ENCODE measurements at places on chromosomes 3 and 15.

- DNase-seq: no peak
Measured at GRCh38 chr3:150746791-150747590, 16.0 kb downstream of the SIAH2 start.

DNA sequence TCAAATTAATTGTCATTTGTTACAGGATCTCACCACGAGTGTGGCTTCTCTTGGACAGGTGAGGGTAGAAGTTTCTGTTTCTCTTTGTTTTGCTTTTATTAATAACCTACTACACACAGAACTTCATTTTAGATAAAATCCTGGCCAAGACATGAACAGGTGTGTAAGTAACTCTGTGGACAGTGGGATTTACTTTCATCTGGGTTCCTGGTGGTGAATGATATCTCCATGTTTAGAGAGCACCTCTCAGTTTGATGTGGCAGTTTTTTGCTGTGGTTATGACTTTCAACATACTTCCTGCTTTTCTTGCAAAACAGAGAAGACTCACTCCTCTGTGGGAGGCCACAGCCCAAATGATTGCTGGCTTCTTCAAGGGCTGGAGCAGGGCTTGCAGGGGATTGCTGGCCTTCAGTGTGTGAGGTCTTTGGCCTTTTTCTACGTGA, 71.1 kb upstream of the XCR1 start:
- DNase-seq: no peak

- no peak for DNase-seq
Measured at GRCh38 chr15:59105854-59106253, 908 bp downstream of the CCNB2 start.

GRCh38 chr15:92100751-92101150, 247.2 kb downstream of the SLCO3A1 start:
- DNase-seq: no peak

GRCh38 chr3:43894176-43895049, 203.7 kb downstream of the ABHD5 start:
- DNase-seq: peak; percentile 86

DNA sequence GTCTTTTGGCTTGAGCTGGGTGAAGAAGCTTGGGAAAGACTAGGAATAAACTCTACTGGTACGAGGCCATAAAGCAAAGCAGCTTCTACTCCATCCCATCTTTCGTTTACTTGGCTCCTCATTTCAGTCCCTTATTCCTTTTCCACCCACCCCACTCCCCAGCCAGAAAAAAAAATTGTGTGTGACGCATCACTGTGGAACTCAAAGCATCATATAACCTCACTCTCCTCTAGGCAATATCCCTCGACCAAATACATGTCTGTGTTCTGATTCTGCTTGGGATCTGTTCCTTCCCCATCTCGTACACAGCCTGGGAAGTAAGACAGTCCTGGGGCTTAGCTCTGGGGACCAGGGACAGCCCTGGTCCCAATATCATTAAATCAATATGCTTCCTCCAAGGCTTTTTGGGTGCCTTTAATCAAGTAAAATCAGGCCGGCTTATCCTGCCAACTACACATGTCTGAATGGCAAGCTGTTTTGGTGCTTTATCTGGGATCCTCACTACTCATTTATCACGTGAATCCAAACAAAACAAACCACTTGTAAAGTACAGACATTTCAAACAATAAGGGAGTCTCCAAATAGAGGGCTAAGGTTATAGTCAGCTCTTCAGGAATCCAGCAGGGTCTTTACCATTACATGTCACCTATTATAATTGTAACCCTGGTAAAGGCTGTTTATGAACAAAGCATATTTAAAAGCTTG, 74.9 kb upstream of the ZBED2 start:
- no peak for DNase-seq

- DNase-seq: no peak
Measured at GRCh38 chr15:101018016-101018415, 98.9 kb downstream of the LRRK1 start.

- DNase-seq: peak; percentile 94
Measured at GRCh38 chr3:52068055-52068571, 11.7 kb upstream of the DUSP7 start.

DNA sequence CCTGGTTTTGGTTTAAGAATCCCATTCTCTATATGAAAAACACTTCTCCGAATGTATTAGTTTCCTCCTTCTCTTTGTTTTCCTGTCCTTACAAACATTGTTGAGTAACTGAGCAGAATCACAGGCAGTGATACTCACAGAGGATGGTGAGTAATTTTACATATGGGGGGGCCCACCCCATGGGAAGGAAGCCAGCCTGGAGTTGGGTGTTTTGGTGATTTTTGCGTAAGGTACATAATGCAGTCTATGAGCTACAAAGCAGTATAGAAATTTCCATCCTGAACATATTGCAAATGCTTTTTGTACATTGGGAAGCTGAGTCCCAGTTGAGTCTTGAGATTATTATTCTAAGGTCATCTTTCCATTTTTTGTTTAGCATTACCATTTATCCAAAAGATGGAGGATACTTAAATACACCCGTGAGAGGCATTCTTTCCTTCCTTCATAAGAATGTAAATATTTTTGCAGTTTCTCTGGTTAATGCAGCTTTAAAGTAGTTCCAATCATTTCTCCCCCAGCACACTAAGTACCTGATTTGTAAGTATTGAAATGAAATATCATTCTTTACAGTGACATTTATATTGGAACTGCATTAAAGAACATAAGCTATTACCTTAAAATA, 476.8 kb downstream of the AGBL1 start:
- DNase-seq: peak; percentile 58

DNA sequence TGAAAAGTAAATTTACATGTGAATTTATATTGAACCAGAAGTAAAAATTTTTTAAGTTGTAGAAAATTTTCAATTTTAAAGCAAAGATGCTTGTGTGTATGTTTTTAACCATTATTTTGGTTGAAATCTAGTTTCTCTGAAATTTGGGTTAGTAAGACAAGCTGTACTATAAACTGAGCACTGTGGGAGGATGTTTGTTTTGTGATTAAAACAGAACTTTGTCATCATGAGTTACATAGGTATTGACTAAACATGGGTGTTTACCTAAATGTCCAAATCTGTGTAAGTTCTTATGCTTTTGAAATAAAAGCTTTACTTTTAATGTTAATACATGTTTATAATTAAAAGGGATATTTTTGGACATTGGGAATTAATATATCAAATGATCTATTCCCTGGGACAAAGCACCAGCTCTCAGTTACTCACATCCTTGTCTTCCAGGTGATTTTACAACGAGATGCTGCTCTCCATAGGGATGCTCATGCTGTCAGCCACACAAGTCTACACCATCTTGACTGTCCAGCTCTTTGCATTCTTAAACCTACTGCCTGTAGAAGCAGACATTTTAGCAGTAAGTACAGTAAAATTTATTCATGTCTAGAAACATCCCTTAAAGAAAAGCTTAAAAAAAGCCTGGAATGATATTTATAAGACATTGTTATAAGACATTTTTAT, 32.7 kb downstream of the RNF13 start:
- DNase-seq: no peak

DNA sequence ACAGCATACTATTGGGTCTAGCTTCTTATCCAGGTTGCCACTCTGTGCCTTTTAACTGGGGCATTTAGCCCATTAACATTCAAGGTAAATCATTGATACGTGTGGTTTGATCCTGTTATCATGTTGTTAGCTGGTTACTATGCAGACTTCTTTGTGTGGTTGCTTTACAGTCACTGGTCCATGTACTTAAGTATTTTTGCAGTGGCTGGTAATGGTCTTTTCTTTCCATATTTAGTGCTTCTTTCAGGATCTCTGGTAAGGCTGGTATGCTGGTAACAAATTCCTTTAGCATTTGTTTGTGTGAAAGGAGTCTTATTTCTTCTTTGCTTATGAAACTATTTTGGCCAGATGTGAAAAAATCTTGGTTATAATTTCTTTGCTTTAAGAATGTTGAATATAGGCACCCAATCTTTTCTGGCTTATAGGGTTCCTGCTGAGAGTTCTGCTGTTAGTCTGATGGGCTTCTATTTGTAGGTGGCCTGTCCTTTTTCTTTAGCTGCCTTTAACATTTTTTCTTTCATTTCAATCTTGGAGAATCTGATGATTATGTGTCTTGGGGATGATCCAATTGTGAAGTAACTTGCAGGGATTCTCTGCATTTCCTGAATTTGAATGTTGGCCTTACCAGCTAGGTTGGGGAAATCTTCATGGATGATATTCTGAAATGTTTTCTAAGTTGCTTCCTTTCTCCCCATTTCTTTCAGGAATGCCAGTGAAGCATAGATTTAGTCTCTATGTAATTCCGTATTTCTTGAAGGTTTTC, 39.3 kb downstream of the CCR1 start:
- no peak for DNase-seq

DNA sequence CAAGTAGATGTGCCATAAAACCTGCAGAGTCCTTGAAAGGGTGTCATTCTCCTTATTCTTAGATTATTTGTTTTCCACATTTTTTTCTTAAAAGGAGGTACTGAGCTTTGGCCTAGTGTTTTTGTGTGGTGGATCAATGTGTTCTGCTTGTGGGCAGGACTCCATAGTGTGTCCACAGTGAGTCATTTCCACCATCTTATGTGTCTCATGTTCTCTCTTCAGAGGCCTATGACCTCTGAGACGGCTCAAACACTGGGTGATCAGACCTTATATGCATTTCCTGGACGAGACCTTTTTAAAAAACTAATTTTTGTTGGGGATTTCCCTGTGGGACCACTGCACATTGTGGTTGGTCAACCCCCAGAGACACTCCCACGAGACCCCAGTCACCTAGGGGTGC, 93.4 kb downstream of the CHCHD4 start:
- no peak for DNase-seq

DNA sequence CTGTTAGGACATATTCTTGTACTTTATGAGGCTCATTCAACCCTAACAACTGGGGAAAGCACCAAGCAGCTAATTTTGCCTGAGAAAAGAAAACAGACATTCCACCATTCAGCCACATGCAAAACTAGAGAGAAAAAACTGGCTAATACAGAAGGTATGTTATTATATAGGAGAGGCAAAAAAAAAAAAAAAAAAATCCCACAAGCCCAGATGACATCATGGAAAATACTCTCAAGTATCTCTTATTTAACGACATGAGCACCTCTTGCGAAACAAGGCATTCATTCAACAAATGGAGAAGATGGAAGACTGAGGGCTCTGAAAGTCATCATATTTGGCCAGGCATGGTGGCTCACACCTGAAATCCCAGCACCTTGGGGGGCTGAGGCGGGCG, 61.5 kb downstream of the PRICKLE2 start:
- no peak for DNase-seq

- DNase-seq: peak; percentile 84
Measured at GRCh38 chr3:11155341-11156025, 1.2 kb downstream of the HRH1 start.

DNA sequence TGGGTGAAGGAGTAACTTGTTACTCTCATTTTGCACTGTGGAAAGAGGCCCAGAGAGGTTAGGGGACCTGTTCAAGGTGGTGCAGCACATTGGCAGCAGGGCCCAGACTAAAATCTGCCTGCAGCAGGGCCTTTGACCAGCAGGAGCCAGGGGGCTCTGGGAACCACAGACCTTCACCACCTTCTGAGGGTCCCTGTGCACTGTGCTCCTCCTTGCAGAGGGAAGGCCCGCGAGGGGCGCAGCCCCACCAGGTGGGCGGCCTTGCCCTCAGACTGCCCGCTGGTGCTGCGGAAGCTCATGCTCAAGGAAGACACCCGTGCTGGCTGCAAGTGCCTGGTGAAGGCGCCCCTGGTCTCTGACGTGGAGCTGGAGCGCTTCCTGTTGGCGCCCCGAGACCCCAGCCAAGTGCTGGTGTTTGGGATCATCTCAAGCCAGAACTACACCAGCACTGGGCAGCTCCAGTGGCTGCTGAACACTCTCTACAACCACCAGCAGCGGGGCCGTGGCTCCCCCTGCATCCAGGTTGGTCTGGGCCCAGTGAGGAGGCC, 61.5 kb upstream of the FGD5 start:
- DNase-seq: no peak

DNA sequence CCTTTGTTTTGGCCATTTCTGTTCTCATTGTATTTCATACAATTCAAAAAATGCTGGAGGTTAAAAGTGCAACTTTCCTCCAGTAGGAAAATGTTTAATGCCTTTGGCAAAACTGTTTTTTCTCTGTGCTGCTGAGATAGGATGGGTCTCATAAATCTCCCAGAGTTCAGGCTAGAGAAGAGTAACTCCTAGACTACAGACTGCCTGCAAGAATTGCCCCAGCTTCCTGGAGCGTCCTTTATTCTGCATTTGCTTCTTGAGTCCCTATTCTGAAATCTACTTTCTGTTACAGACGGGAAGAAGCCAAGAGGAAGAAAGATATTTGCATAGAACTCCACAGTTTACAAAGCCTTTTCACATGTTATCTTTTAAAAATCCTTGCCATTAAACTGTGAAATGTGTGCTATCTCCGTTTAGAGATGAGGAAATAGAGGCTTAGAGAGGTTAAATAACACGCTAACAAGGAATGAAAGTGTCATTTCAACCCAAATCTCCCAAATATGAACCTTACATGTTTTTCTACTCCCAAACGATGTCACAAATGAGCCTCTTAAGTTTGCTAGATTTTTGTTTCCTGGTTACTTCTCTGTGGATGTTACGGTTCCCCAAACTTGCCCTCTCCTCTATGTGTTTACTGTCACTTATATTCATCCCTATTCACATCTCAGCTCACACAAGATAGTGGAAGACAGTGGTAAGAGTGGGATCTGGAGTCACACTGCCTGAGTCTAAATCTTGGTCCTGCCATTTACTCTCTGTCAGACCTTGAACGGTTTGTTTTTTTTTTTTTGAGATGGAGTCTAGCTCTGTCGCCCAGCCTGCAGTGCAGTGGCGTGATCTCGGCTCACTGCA, 17.4 kb downstream of the NANOGP8 start:
- DNase-seq: no peak

- DNase-seq: no peak
Measured at GRCh38 chr3:23129817-23130216, 73.3 kb upstream of the UBE2E2 start.

GRCh38 chr3:64199932-64200331, 25.3 kb downstream of the PRICKLE2 start:
- DNase-seq: no peak

Measured in left hindlimb (tissue), 1 donor.